DMS153 (cell line): ENCODE measurements at places on chromosomes 12 and 14.
A peak's percentile ranks its signal among the peaks of the same experiment; 100 is the strongest.

DNA sequence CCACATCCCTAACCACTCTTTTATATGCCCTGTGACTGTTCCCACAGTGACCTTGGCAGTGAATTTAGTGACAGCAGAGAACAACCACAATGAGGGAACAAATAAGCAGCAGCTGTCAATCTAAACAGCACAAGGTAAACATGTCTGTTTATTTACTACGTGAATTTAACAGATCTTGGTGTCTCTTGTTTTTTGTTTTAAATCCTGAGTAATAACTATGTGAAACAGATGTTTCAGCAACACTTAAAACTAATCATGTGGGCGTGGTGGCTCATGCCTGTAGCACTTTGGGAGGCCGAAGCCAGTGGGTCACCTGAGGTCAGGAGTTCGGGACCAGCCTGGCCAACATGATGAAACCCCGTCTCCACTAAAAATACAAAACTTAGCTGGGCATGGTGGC lies 17.0 kb upstream of the CFAP54 start:
- DNase-seq, result no peak

DNA sequence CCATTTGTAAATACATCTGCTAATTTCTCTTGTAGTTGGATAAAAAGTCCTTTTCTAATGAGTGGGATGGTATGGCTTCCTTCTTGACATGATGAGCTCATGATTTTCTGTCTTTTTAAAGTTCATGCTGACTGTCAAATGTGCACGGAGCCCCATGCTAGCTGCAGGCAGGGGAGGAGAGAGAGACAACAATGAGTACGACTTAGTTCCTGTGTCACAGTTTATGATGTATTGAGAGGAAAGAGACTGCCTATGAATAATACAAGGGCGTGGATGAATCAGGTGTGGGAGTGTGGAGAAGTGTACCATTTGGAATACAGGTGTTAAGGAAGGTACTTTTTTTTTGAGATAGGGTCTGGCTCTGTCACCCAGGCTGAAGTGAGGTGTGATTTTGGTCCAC lies 10.7 kb upstream of the TBC1D30 start:
- DNase-seq, result peak; percentile 14

GRCh38 chr12:131444220-131445164 lies 266.4 kb upstream of the SFSWAP start:
- no peak for DNase-seq

GRCh38 chr12:120666571-120667390 lies 20.2 kb upstream of the MLEC start:
- DNase-seq, result no peak

DNA sequence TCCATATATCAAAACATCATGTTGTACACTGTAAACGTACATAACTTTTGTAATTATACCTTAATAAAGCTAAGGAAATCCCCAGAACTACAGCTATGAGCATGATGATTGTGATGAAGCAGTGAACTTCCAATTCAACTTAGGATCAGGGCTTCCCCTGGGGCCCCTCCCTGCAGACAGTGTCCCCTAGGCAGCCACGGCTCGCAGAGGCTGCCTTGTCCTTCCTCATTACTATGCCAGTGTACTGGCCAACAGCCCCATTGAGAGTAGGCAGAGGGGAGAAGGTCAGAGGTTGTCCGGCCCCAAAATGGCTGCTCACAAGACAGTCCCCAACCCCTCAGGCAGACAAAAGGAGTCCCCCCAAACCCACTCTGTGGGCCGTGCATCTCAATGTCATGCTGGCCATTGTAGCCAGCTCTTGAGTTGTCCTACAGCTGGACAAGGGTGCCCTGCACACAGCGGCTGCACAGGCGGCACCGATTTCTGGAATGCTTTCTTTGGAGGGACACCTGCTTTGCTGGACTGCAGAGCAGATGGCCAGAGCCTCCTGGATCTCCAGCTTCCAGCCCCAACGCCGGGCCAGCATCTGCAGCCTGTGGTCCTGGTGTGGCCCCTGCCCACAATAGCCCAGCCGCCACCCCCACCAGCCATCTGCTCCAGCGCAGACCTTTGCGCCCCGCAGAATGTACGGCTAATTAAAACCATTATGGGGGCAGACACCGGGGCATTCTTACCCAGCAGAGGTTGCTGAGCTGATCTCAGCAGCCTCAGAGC lies 46.1 kb downstream of the NIN start:
- DNase-seq, result no peak

DNA sequence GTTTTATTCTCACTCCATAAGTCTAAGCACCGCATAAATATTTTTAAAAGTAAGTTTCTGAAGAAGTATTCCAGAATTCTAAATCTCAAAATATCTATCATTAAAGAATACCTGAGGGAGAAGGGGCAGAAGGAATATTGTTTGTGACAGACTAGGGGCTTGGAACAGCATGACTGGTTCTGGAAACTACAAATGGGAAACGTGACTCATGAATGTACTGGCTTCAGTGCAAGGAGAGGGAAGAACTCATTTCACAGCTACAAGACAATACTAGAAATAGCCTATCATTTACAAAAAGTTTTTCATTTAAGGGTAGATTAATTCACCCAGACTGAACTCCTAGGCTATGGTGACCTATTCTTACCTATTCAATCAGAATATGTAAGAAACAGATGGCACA lies 121.3 kb downstream of the SLC25A21 start:
- no peak for DNase-seq

DNA sequence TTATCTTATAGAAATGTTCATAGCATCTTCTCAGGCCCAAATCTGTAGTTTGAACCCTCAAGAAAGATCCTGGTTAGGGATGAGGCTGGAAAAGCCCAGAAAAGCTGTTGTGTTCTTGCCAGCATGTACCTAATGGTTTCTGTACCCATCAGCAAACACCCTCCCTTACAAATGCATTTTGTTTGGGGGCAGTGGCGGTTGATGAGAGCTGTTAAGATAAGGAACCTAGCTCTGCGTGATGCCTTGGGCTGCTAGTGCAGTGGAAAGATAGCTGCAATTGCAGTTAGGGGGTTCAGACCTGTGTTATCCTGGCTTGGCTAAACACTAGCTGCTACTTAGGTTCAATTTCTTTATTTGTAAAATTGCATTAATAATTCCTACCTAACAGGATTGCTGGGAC lies 3.6 kb downstream of the TPH2 start:
- no peak for DNase-seq

- DNase-seq, result peak; percentile 18
Observed at GRCh38 chr12:64678248-64678647, 68.0 kb downstream of the RASSF3 start.

- no peak for DNase-seq
Observed at GRCh38 chr12:132336451-132337413, 7.3 kb upstream of the GALNT9 start.

DNA sequence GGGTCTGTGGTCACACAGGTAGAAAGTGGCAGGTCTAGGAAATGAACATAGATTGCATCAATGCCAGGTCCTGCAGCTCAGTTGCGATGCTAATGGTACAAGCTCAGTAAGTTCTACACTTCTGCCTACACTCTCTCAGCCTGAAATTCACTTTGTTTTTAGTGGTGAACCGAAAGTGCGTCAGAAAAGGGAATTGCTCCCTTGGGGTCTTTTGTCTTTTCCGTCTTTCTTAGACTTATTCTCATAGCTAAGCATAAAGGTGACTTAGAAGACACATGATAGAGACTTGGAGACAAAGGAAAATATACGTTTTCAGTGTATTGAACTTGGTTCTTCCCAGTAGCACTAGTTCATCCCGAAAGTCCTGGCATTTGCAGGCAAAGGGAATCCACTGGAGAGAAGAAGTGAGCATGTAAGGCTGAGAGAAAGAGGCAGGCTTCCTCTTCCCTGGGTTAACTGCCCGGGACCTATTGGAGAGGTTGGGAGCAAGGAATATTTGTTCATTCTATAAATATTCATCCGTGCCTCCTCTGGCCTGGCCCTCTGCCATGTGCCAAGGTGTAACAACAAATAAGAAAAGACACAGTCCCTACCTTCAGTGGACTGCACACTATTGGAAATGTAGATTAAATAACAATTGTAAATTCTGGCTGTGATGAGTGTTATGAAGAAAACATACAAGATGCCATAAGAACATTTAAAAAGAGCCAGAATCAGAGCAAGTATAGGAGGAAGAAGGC lies 785.8 kb downstream of the MED13L start:
- DNase-seq, result no peak

DNA sequence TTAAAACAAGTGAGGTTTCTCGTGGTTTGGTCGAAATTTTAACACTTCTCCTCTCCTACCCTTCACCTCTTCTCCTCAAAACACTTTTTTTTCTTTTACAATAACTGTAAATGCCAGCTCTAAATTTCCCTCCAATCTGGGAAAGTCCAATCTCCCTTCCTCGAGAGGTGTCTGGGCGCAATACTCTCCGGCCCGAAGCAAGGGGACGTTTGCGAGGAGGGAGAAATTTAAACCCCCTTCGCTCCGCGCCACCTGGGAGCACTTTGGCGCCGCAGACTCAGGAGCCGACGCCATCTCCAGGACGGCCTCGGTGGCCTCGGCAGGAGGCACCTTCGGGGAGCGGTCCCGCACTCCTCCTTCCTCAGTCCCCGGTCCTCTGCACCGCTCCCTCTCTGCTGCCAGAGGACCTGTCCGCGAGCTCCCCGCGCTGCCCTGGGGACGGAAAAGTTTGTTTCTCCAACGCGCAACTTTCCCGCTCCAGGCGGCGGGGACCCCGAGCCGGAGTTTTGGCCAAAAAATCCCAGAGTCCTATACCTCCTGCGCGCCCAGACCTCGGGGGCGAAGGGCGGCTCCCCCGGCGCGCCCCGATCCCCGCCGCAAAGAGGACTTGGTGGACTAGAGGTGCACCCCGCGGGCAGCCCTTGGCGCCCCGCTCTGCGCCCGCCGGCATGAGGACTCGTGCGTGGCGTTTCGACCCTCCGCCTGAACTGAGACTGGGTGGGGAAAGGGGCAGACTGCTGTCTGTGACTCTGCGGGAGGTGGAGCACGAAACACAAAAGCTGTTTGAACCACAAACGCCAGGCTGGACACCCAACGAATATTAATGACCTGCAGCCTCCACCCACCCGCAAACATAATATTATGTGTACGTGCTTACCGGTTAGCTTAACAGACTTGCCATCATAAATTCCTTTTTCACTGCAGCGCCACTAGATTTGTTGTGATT lies 95.2 kb upstream of the HMGA2 start:
- DNase-seq, result no peak

DNA sequence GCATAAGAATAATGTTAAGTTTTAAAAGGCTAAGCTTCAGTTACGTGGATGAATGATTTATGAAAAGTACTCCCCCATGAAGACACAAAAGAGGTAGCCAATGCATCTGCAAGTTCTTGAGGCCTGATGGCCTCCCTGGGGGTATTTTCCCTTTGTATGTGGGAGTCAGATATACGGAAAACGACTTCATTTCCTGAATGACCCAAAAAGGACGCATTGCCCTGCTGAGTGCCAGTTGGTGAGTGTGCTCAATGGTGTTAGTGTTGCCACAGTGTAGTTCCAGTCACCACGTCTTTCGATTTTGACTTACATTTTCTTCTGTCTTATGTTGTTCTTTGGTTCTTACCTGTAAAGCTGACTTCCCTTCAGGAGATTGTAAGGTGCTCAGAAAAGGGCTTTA lies 8.0 kb downstream of the ETV6 start:
- DNase-seq, result no peak

DNA sequence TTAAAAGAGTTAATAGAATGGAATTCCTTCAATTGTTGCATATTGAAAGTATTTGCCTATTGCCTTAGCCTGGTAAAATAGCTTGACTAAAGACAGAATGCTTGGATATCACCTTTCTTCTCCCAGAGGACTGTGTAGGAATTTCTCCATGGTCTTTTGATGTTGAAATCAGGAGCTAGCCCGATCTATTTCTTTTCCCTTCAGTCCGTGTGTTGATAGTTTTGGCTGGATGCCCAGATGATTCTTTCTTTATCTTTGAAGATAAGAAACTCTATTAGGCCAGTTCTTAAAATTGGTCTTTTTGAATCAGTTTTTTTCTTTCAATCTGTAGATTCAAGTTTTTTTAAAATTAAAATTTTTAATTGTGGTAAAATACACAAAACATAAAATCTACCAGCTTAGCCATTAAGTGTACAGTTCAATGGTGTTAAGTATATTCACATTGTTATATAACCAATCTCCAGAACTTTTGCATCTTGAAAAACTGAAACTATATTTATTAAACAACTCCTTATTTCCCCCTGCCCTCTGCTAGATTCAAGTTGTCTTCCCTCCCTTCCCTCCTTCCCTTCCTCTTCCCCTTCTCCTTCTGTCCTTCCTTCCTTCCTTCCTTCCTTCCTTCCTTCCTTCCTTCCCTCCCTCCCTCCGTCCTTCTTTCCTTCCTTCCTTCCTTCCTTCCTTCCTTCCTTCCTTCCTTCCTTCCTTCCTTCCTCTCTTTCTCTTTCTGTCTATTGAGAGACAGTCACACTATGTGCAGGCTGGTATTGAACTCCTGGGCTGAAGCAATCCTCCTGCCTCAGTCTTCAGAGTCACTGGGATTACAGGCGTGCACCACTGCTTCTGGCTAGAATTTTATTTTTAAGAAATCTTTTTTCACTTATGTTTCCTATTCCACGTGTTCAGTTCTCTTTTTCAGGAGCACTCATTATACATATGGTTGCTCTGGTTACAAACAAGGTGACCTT lies 10.1 kb downstream of the LACRT start:
- DNase-seq, result no peak

DNA sequence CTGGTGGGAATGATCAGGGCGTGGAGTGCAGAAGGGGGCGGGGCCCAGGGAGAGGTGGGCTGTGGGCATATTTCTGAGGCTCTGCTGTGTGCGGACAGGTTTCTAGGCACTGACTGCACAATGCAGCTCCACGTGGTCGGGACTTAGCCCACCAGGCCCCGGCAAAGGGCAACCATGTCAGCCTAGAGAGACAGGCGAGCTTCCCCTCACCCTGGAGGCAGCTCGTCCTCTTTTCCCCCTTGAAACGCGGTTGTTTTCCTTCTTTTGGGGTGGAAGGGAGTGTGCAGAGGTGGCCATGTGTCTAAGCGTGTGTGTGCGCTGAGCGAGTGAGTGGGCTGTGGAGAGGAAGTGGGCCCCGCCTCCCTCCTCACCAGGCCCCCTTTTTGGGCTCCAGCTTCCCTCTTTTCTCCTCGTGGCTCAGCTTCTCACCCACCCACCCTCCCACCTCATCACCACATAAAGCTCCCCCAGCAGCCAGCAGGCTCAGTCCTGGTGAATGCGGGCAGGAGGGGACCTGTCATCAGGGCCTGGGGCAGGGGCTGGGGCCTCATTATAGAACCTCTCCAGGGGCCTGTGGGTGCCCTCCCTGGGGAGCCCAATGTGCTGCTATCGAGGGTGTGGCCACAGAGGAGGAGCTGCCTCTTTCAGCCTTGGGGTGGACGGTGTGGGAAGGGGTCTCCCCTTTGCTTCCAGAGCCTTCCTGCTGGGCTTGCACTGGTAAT lies 22.0 kb downstream of the LRTM2 start:
- DNase-seq, result no peak

DNA sequence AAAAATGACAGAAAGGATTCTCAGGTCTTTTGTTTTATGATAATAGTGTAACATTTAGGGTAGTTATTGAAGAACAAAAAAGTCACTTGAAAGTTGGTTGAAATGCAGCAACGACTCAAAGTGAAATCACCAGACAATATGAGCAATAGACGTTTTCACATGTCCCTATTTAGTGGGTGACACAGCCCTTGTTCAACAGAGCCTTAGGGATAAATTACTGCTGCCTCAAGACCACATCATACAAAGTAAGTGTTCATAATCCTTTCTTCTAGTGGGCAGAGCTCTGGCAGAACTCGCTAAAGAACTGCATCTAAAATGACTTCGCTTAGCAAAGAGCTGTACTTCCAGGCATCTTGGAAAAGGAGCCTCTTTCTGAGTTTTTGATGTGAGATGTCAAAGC lies 128.5 kb upstream of the LMNTD1 start:
- no peak for DNase-seq

- DNase-seq, result no peak
Observed at GRCh38 chr12:125579916-125580315, 514.7 kb downstream of the AACS start.

GRCh38 chr12:48486261-48486660 lies 4.0 kb downstream of the C12orf54 start:
- no peak for DNase-seq

GRCh38 chr14:61749264-61749663 lies 13.0 kb upstream of the SNAPC1 start:
- no peak for DNase-seq
